ENCODE measurements at places on chromosomes 11 and 22. TPM values are rescaled to one million over a fixed set of nuclear protein-coding genes. Genes with fewer than 3 reads are reported as not detected.

Gene LRRC32
- 1.3 TPM for total RNA-seq

Gene HBG2
- total RNA-seq, result not detected

- no peak for DNase-seq
Measured at GRCh38 chr11:64028398-64029115, 7.2 kb upstream of the FLRT1 start.

- no peak for DNase-seq
Measured at GRCh38 chr22:38109371-38110001, 998 bp downstream of the BAIAP2L2 start.

GRCh38 chr11:22192642-22193347, at the start of gene ANO5:
Gene ANO5, plus strand, starts transcription at chr11:22193085. Its CDS starts 408 bp downstream, at chr11:22193493.
- DNase-seq, result no peak

Gene SPDYC
- total RNA-seq, result not detected

Gene SLC1A2
- 2.3 TPM for total RNA-seq

Gene OR52E5
- total RNA-seq, result not detected

GRCh38 chr11:44943118-44943517, 7.6 kb downstream of the TP53I11 start:
- DNase-seq, result no peak

Gene IFITM10
- 0.40 TPM for total RNA-seq

GRCh38 chr11:11422411-11423128, 69.5 kb upstream of the CSNK2A3 start:
- no peak for DNase-seq

DNA sequence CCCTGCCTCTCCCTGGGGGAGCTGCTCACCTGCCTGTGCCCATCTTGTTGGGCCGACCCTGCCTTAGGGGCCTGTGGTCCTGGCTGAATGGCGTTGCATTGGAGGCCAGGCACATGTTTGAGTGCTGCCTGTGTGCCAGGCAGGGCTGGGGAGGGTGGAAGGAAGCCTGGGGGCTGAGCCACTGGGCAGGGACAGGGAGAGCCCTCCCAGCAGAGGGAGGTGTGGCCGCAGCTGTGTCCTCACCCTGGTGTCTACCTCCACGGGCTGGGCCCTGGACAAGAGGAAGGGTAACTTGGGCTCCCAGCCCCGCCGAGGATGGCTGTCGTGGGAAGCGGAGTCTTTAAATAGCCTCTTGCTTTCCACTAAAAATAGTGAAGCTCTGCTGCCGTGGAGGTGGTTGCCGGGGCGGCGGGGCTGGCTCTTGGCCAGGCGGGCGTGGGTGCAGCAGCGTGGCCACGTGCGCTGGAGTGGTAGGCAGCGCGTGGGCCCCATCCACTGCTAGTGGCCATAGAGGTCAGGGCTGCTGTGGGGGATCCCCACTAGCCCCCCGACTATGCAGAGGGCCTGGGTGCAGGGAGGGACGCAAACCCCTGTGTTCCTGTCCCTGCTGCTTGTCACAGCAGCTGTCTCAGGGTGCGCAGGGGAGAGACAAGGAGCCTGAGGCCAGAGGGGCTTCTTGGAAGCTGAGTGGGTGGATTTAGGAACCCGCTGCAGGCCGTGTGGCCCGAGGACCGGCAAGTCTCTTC, 6.2 kb downstream of the ZDHHC8 start:
- DNase-seq, result no peak

Gene PRR33
- not detected for total RNA-seq

Gene TIGD3
- 0.12 TPM for total RNA-seq

DNA sequence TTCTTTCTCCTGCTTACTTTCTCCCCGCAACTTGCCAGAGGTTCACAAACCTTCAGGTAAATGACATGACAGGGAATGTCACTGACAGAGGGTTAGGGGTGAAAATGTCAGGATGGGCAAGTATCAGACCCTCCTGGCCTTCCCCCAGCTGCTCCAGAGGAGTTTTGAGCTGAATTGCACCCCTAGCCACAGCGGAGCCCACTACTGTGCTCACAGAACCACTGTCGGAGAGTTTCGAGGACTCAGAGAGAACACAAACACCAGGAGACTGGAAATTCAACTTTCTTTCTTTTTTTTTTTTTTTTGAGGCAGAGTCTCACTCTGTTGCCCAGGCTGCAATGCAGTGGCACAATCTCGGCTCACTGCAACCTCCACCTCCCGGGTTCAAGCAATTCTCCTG, 21.5 kb upstream of the P2RY2 start:
- no peak for DNase-seq

Gene EFEMP2
- 346 TPM for total RNA-seq

DNA sequence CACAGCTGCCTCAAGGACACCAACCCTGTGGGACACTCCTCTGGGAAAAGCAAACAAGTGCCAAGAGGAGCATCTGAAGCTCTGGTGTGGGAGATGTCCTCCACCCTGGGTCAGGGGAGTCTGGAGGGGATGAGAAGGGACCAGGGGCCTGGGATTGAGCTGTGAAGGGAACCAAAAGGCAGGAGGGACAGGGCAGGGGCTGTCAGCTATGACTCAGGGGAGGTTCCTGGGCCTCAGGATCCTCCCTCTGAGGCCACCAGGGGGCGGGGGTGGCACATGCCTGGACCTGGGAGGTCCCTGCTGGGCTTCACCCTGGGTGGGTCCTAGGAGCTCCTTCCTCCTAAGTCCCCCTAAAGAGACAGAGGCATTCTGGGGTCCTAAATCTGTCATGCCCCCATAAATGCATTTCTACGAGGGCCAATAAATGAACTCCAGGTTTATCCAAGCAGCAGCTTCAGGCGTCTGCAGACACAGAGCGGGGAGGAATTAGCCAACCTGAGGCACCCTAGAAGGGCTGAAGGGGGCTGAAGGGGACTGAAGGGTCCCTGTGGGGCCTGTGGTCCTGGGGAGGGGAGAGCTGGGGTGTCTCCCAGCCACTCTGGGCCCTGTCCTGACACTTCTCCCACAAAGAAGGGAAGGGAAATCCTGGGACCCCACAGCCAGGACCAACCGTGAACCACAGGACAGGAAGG, 31.9 kb upstream of the IGLL5 start:
- DNase-seq, result no peak

DNA sequence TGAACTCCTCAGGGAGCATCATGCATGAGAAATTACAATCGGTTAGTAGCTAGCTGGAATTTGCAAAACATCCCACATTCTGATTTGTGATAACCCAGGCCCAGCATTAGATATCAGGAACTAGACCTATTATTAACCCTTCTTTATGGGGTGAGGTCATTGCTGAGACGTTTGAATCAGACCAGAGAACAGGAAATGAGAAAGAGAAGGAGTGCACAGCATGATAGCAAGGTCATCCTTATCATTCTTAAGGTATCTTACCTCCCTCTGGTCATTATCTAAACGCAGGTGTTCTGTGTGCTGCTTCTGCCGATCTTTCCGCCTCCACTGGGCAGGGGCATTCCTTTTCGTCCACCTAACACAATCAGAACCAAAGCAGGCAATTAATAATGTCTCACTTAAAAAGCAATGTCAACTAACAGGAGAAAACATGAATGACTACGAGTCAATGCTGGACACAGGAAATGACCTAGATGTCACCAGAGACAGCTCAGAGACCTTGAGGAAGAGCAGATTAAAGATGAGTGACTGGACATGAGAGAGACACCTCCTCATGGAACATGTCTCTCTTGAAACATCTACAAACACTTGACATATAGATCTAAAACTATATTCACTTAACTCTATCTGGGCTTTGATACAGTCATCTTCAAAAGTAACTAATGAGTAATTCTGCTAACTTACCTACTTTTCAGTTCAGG, 78.3 kb upstream of the SCUBE2 start:
- DNase-seq, result no peak

Gene FOLH1
- not detected for total RNA-seq

DNA sequence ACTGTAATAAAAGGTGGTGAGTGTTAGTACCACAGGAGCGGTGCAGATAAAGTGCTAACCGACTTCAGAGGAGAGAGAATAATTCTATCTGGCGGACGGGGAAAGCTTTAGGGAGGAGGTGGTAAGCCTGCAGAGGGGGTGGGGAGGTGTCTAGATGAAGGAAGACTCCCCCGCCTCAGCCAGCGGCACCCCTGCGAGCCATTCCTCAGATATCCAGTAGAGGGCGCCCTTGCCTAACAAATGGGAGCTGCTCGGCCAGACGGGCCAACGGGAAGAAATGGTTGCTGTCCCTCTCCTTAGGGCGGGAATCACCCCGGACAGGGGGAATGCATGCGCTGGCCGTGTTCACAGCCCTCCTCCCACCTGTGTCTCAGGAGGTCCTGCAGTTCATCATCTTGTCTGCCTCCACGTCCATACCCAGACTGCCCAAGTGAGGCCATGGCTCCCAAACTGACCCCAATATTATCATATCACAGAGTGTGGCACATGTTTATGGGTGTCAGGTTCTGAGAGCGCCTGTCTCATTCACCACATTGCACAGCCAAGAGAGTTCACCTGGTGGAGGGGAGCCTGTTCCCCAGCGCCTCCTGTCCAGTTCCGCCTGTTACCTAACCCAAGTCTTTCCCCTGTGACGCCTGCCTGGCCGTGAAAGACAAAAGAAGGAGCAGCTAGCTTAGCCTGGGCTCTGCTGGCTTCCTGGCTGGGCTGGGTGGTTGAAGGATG, 85.5 kb downstream of the ST3GAL4 start:
- DNase-seq, result peak; percentile 62

DNA sequence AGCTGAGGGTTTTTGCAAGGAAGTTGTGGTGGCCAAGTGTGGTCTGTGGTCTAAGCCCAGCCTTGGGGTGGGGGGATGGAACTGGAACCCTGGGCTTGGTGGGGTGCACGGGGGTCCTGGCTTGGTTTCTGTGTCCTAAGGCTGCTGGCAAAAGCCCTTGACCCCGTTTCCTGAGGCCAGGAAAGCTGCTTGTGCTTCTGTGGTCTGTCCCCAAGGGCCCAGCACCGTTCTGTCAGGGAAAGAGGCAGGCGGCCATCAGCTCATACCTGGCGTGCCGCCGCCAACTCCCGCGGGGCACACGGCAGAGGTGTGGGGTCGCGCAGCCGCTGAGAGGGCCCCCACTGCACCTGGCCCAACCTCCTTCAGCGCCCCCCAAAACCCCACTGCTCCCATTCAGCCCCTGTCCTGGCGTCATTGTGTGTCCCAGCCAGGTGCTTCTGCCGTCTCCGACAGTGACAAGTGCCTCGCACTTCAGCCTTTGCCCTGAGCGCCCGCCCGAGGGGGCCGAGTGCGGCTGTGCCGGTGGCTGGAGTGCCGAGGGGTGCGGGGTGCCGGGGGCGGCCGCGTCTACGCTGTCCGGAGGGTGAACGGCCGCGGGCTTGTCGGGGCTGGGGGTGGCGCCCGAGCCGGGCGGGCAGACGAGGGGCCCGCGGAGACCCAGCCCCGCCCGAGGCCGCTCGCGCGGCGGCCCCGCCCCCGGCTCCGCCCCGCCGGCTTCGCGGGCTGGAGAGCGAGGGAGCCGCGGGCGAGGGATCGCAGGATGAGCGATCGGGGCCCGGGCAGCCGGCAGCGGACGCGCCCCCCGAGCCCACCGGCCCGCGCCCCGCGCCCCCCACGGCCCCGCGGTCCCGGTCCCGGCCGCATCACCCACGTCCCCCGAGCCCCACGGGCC, at the start of gene CNIH2:
TSS of gene CNIH2 (plus strand) at position 705 of the 892 bp plus-strand sequence. CDS start 282 bp downstream, outside the sequence.
- no peak for DNase-seq

- DNase-seq, result no peak
Measured at GRCh38 chr11:34160049-34160721, 54.8 kb downstream of the NAT10 start.

- DNase-seq, result no peak
Measured at GRCh38 chr11:19084661-19085315, 24.3 kb upstream of the MRGPRX2 start.

GRCh38 chr11:8720868-8721608, 38.4 kb downstream of the RPL27A start:
- no peak for DNase-seq

DNA sequence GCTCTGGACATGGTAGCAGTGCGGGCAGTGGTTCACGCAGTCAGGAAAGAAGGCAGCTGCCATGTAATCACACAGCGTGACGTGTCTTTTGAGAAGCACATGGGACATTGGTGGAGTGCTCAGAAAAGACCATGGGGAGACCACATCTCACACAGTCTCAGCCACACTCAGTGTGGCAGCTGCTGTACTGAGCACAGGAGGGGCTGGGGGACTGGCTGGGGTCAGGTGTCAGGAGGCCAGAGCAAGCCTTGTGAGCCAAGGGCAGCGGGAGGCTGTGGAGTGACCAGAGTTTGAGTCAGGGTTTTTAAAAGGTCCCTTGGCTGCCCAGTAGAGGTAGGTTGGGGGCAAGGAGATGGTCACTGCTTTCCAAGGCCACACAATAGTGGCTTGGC, 18.5 kb downstream of the CLDN5 start:
- no peak for DNase-seq

- no peak for DNase-seq
Measured at GRCh38 chr22:49534386-49534785, 293.3 kb downstream of the BRD1 start.

Gene IL18
- total RNA-seq, result 1.0 TPM

- DNase-seq, result no peak
Measured at GRCh38 chr11:46246521-46246920, 30.9 kb upstream of the CREB3L1 start.
